ENCODE measurements at places on chromosomes 4 and X.
A peak's percentile ranks its signal among the peaks of the same experiment; 100 is the strongest.

GRCh38 chrX:153903991-153904957, at the start of gene AVPR2:
Gene AVPR2, plus strand, starts transcription at chrX:153904673. Its CDS starts 473 bp downstream, at chrX:153905146.
- DNase-seq = peak; percentile 19

GRCh38 chr4:39823191-39823590, 125.3 kb downstream of the UBE2K start:
- no peak for DNase-seq

DNA sequence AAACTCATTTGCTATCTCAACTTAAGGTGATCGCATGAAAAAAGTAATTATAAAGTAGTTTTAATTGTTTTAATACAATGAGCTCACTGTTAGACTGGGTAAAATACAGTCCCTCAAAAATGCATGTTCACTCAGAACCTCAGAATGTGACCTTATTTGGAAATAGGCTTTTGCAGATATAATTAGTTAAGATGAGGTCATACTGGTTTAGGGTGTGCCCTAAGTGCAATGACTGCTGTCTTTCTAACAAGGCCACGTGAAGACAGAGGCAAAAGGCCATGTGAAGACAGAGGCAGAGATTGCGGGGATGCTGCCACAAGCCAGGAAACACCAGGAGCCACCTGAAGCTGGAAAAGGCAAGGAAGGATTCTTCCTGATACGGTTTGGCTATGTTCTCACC, 262.1 kb downstream of the NKX6-1 start:
- DNase-seq = no peak

GRCh38 chrX:3962511-3963311, 249.3 kb upstream of the PRKX start:
- no peak for DNase-seq

- no peak for DNase-seq
Measured at GRCh38 chrX:140250391-140250790, 254.5 kb downstream of the SOX3 start.

GRCh38 chrX:108091264-108091877, at the start of the genes ATG4A and PSMD10:
Gene ATG4A, plus strand, starts transcription at chrX:108091778. Its CDS starts 49 bp downstream, at chrX:108091827.
Gene PSMD10, minus strand, starts transcription at chrX:108091542. Its CDS starts 22 bp downstream, at chrX:108091520.
- peak; percentile 83 for DNase-seq

DNA sequence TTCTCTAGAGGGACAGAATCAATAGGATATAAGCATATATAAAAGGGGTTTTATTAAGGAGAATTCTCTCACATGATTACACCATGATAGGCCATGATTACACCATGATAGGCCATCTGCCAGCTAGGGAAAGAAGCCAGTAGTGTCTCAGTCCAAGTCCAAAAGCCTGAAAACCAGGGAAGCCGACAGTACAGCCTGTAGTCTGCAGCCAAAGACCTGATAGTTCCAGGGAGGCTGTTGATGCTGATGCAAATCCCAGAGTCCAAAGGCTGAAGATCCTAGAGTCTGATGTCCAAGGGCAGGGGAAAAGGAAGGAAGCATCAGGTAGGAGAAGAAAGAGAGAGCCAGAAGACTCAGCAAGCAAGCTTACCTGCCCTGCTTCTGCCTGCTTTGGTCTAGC, 411.3 kb upstream of the EMCN start:
- no peak for DNase-seq

GRCh38 chr4:83335701-83336100, 1.1 kb upstream of the HPSE start:
- DNase-seq = no peak

- DNase-seq = no peak
Measured at GRCh38 chrX:44462850-44463249, 79.8 kb downstream of the FUNDC1 start.

DNA sequence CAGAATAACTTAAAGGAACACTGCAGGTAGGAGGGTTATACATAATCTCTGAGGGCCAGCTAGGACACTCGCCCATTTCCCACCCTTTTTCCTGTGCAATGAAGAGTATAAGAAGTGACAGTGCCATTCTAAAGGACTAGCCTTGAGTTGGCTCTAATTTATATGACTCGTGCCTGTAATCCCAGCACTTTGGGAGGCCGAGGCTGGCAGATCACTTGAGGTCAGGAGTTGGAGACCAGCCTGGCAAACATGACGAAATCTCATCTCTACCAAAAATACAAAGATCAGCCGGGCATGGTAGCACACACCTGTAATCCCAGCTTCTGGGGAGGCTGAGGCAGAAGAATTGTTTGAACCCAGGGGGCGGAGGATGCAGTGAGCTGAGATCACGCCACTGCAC, 4.4 kb downstream of the TBC1D1 start:
- DNase-seq = no peak

DNA sequence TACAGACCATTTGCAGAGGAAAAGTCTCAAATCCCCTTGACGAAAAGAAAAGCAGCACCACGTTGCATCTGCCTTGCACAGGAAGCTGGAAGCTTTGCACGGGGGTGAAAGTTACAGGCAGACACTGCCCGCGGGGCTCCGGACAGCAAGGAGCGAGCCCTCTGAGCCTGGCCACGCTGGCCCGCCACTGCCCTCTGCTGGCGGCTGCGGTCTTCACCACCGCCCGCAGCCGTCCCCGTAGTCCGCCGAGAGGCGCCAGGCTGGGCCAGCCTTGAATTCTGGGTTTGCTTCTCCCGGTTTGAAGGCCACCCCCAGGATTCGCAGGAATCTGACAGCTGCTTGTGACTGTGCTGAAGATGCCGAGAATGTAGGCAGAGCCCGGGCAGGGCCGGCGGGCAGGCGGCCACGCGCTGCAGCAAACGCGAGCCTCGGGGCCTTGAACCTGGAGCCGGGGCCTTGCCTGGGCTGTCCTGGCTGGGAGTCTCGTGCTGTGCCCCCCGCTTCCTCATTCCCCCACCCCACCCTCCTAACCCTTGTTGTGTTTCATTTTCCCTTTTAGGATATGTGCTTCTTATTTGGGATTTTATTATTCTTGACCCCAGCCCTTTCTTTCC, 49.2 kb downstream of the ENPP6 start:
- peak; percentile 60 for DNase-seq

- no peak for DNase-seq
Measured at GRCh38 chr4:75371915-75372314, 142.3 kb downstream of the RCHY1 start.

DNA sequence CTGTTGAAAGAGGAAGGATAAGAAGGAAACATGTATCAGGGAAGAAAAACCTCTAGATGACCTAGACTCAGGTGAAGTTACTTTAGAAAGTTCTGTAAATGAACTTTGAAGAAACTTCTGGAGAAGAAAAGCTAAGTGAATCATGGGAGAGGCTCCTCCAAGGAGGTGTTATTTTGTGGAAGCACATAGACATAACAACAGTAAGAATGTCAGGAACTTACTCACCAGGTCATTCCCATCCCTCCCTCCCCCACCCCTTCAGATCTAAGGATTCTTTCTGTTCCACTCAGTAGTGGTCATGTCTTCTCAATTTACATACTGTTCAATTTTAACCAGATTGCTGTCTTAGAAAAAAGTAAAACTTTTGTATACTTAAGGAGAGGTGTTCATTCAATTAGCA, 310.5 kb upstream of the DDX53 start:
- no peak for DNase-seq

DNA sequence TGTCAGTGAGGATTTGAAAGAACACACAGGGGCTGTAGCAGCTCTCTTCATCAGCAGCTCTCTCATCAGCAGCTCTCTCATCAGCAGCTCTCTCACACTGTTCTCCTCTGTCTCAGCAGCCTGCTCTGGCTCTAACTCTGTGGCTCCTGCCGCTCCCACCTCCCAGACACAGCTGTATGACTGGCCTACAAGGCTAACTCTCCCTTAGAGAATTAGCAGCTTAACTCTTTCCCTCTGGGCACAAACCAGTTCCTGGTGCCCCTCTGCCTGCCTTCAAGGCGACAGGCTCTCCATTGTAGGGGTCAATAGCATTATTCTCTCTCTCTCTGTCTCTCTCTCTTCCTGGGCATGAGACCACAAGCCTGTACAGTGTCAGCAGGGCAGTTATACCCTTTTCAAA, 385.6 kb upstream of the PCDH10 start:
- no peak for DNase-seq

DNA sequence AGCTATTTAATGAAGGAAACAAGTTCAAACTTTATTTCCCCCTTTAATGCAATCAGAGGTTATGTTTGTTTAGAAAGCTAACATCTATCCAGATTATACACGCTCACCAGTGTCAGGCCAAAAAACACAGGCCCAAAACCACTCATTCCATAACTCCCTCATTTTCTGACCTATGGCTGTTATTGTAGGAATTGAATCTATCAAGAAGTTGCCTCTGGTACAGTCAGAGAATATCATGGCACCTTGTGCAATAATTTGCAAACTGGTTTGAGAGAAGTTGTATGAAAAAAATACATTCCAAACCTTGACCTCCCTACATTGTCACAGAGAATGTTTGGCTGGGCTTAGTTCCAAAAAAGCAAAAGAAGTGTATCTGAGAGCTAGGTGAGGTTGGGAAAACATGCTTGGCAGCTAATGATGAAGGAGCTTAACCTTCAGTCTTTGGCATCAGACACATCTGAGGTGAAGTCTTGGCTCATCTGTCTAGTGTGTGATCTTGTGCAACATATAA, 591.0 kb downstream of the ANKRD50 start:
- DNase-seq = no peak

DNA sequence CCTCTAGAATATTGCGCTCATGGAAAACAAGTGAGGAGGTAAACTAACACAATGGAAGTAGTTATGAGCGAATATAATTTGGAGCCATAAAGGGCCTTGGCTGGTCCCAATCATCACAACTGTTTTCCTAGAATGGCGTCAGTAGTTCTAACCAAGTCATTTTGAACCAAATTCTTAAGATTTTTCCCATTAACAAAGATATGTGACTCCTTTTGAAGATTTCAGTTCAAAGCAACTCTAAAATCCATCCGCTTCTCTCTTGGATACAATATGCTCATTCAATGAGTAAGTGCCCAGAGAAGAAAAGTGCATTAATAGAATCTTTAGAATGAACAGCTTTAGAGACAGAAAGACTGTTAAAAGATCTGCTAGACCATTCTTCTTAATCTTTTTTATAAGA, 19.6 kb upstream of the MYOZ2 start:
- DNase-seq = no peak

DNA sequence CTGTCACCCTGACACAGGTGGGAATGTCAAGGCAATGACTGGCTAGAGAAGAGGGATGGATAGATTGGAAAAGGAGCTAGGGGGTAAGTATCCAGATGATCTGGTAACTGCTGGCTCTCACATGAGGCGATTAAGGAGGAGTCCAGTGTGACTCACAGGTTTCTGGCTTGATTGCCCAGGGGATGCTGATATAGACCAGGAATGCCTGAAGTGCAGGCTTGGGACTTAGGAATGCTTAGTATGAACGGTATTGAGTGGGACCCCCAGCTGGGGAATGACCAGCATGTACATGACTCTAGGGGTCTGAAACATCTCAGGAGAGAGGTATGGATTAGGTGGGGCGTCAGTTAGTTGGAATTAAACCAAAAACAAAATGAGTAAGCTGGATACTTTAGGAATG, 65.8 kb upstream of the PRPS1 start:
- no peak for DNase-seq
